ENCODE measurements at places on chromosomes 4 and X.

DNA sequence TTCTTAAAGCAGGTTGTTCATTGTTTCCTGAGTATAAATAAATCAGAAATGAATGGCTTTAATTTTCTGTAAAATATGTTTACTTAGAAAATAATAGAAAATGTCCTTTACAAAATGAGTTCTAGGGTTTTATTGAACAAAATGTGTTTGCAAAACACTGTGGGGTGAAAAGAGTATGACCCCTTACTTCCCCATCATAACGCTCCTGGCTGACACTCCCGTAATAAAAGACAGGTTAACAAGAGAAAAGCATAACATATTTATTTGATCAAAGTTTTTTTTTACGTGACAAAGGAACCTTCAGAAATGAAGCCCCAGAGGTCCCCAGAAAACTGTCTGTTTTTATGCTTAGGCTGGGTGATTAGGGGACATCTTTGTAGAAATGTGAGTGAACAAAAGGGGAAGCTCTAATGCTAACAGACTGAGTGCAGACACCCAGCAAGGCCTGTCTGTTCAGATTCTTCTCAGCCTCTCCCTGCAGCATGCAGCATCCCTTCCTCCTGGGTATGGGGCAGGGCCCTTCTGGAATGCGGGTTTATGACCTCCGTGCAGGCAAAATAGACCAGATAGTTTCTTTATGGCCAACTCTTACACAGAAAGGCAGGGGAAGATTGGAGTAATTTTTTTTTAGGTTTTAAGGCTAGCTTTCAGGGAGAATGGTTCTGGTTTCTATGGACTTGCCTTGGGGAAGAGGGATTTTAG is 26.1 kb downstream of the ZFP42 start:
- no peak for DNase-seq

GRCh38 chrX:124249345-124249744 is 83.1 kb upstream of the TEX13D start:
- DNase-seq, result no peak

- no peak for DNase-seq
Measured at GRCh38 chr4:183405303-183405702, 39.1 kb upstream of the CDKN2AIP start.

DNA sequence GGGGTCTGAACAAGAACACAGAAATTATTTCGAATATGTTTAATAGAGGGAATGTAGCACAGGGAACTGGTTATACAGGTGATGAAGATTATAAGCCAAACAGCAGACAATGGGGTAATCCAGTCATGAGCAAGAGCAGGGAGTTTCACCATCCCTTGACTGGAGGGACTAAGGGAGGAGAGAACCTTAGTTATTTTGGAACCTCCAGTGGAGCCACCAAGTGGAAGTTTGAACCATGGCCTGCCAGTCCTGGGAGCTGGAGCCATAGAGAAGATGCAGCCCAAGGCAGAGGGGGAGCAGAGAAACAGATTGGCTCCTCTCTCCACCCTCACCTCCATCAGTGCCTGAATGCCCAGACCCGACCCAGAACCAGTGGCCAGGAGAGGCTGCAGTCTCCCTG is 264.6 kb upstream of the RASGEF1B start:
- DNase-seq, result no peak

DNA sequence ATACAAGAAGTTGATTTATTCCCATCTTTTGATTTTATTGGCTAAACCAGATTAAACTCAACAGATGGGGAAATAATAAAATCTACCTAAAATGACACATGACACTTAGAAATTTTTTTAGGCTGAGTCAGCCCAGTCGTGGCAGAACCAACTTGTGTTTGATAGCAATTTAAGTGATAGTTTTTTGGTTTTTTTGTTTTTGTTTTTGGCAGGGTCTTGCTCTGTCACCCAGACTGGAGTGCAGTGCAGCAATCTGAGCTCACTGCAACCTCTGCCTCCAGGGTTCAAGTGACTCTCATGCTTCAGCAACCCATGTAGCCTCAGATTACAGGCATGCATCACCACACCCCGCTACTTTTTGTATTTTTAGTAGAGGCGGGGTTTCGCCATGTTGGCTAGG is 370.3 kb upstream of the NOCT start:
- no peak for DNase-seq

DNA sequence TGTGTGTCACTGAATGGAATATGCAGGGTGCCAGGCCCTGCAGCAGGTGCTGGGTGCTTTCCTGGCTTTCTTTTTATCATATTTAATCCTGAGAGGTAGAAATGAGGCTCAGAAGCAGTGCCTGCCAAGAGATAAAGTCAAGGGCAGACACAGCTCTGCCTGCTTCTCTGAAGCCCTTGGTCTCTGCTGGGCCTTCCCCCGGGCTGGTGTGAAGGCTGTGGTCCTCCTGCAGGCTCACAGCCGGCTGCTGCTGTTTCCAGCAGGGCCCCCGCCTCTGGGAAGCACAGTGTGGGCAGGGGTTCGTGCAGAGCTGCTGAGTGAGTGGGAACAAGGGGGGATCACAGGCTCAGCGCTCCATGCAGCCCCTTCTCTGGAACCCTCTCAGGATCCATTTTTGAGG is 49.6 kb downstream of the TBC1D14 start:
- DNase-seq, result no peak

DNA sequence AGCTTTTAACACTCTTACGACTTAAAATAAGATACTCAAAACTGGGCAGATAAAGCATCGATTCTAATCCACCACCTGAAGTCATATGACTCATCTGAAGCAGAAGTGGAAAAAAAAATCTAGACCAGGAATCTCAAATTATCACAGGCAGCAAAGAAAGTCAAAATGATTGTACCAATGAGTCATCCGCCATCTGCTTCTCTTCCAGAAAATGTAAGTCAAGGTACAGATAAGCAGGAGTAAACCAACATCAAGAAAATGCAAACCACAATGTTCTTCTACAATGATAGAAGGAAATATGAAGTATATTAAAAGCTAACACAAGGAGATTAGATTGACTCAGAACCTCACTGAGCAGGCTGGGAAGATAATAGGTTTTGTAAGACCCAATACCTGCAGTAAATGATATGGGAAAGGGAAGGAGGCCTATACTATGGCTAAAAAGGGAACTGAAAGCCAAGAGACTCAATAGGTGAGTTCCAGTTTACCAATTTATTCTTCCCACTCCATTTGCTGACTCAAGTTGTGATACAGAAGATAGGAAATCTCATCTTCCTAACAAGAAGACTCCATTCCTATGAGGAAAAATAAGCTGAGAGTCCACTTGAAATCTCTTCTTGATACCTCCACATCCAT is 88.4 kb upstream of the TET2 start:
- DNase-seq, result no peak

GRCh38 chr4:74282926-74283325 is 25.3 kb upstream of the EPGN start:
- no peak for DNase-seq

- DNase-seq, result peak; percentile 84
Measured at GRCh38 chr4:56530269-56531148, 24.9 kb downstream of the ARL9 start.

DNA sequence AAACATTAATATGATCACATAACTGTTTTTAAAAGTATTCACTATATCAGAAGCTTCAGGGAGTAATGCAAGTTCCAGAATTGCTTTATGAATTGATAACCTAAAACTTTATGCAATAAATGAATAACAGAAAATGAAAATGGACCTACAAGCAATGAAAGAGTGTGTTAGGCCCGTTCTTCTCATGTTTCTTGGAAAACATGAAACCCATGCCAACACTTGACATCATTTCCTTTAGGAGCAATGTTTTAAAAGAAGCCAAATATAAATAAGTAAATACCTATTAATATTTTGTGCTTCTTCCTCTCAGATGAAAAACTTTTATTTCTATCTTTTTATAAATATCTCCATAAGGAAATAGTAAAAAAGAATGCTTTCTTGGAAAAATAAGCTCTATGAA is 123.0 kb upstream of the GALNT7 start:
- DNase-seq, result no peak

GRCh38 chrX:39577985-39578869 is 519.5 kb downstream of the BCOR start:
- no peak for DNase-seq

- DNase-seq, result no peak
Measured at GRCh38 chr4:78520808-78521226, 30.8 kb upstream of the ANXA3 start.

DNA sequence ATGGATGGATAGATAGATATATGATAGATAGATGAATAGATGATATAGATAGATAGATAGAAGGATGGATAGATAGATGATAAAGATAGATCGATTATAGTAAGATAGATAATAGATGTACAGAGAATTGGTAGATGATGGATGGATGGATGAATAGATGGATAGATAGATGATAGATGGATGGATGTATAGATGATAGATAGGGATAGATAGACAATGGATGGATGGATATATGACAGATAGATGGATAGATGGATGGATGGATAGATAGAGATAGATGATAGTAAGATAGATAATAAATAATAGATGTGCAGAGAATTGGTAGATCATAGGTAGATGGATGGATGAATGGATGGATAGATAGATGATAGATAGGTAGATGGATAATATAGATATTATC is 12.2 kb downstream of the GYG2 start:
- no peak for DNase-seq

GRCh38 chrX:135087867-135088266 is 32.5 kb downstream of the ETDB start:
- no peak for DNase-seq

DNA sequence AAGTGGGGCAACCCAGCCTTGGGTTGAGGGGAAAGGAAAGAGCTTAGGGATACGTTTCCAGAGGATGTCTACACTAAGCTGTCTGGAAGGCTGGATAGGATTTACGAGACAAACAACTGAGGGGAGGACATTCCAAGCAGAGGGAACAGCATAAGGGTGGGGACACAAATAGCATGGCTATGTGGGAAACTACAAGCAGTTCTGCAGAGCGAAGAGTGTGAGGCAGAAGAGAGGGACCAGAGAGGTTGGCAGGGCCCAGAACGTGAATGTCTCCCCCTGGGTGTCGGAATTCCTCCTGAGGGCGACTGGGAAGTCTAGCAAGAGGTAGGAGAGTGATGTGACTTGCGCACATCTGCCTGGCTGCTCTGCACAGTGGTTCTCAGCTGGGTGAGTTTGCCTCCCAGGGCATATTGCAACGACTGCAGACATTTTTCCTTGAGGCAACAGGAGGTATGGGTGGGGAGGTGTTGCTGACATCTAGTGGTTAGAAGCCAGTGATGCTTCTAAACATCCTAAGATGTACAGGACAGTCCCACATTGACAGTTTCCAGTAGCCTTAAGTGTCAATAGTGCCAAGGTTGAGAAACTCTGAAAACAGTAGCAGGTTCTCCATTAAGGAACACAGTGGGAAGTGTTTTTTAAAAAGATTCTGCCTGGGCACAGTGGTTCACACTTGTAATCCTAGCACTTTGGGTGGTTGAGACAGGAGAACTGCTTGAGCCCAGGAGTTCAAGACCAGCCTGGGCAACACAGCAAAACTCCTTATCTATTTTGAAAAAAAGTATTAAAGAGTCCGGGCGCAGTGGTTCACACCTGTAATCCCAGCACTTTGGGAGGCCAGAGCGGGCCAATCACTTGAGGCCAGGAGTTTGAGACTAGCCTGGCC is 9.2 kb downstream of the NDUFA1 start:
- DNase-seq, result peak; percentile 24

- DNase-seq, result peak; percentile 33
Measured at GRCh38 chrX:72018277-72019112, 107.8 kb downstream of the NHSL2 start.
